Stimulated activated CD8-positive, alpha-beta memory T cell treated with anti-CD3 and anti-CD28 coated beads, Interleukin-15, amount 100 ng/mL, for 24 hours (primary cell): ENCODE measurements at places on chromosomes 5 and 9.

GRCh38 chr9:112248722-112249121, 73.6 kb upstream of the SUSD1 start:
- no peak for DNase-seq

DNA sequence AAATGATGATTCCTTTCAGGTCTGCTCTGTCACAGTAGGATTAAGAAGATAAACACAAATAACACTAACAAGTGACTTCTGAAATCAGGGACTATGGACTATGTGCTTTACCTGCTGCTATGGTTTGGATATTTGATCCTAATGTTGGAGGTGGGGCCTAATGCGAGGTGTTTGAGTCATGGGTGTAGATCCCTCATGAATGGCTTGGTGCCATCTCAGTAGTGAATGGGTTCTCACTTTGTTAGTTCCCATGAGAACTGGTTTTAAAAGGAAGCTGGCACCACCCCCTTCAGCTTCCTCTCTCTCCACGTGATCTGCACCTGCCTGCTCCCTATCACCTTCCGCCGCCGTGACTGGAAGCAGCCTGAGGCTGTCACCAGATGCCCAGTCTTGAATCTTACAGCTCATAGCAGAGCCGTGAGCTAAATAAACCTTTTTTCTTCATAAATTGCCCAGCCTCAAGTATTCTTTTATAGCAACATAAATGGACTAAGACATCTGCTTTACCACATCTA, 3.3 kb downstream of the PPIC start:
- no peak for DNase-seq

- DNase-seq, result no peak
These were observed 107.0 kb downstream of the ACTL7B start for GRCh38 chr9:108748776-108749175.

GRCh38 chr5:126508962-126509279, 85.7 kb downstream of the GRAMD2B start:
- no peak for DNase-seq

GRCh38 chr5:178538741-178539229, 51.4 kb downstream of the COL23A1 start:
- DNase-seq, result no peak

DNA sequence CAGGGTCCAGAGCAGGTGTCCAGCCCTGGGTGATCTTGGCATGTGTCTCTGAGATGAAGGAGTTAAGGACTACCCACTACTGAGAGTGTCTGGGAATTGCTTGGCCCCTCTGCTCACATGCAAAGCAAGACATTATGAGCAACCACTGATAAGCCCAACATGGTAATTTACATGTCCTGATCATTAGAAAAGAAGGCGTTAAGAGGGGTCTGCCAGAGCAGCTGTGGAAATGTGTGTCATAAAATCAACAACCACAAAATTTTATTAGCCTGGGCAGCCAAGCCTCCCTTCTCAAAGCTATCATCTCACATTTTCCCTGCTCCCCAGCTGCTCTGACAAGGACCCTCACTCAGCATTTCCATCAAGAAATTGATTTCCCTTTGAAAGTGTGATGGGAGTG, 351.0 kb downstream of the SPOCK1 start:
- DNase-seq, result no peak

DNA sequence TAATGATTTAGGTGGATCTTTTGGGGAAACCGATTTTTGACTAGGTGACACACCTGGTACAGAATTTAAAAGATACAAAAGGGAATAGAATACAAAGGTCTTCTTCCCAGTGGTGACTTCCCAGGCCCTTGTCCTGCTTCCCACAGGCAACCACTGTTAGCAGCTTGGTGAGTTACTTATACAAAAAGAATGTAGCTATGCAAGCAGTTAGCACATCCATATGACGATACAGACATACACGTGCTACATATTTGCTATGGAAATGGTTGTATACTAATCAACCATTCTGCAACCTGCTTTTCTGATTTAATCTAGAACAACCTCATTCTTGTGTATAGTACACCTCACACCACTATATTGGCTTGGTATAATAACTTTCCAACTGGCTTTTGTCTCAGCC, 51.0 kb downstream of the OTULIN start:
- no peak for DNase-seq
